ENCODE measurements at places on chromosomes 4 and X. TPM values are rescaled to one million over a fixed set of nuclear protein-coding genes. Genes with fewer than 3 reads are reported as not detected.

DNA sequence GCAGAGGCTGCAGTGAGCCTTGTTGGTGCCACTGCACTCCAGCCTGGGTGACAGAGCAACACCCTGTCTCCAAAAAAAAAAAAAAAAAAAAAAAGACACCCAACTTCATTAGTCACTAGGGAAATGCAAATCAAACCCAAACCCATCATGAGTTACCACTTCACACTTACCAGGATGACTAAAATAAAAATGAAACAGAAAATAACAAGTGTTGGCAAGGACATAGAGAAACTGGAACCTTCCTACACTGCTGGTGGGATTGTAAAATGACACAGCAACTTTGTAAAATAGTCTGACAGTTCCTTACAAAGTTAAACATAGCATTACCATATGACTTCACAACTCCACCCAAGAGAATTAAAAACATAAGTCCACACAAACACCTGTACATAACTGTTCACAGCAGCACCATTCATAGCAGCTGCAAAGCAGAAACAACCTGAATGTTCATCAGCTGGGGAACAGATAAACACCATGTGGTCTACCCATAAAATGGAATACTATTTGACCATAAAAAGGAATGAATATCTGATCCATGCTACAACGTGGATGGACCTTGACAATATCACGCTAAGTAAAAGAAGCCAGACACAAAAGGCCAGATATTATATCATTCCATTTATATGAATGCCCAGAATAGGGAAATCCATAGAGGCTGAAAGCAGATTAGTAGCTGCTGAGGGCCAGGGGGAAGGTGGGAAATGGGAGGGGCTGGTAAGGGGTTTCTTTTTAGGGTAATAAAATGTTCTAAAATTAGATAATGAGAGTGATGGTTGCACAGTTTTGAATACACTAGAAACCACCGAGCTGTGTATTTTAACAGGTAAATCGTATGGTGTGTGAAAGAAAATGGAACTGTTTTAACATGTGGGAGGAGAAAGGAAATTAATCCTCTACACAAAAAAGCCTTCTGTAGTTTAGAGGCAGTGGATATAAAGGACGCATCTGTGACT, 18.3 kb downstream of the CD99L2 start:
- DNase-seq: no peak
- H3K4me1 ChIP-seq: no peaks in the 10 kb centered on the region
- H3K27ac ChIP-seq: no peak overlapping the region
- H3K27me3 ChIP-seq: no peaks in the 10 kb centered on the region
- no peak overlapping the region for H3K4me3 ChIP-seq

DNA sequence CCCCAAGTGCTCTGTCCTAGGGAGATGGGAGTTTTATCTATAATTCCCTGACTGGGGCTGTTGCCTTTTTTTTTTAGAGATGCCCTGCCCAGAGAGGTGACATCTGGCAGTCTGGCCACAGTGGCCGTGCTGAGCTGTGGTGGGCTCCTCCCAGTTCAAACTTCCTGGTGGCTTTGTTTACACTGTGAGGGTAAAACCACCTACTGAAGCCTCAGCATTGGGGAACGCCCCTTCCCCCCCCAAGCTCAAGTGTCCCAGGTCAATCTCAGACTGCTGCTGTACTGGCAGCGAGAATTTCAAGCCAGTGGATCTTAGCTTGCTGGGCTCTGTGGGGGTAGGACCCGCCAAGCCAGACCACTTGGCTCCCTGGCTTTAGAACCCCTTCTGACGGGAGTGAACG, 38.3 kb upstream of the CBLL2 start:
- no peak overlapping the region for H3K27ac ChIP-seq
- H3K4me3 ChIP-seq: no peak overlapping the region
- H3K27me3 ChIP-seq: no peaks in the 10 kb centered on the region
- no peaks in the 10 kb centered on the region for H3K4me1 ChIP-seq

RAB9B gene
- total RNA-seq: 0.05 TPM

ABLIM2 gene
- 6.1 TPM for total RNA-seq

FRAS1 gene
- total RNA-seq: 33.5 TPM

DNA sequence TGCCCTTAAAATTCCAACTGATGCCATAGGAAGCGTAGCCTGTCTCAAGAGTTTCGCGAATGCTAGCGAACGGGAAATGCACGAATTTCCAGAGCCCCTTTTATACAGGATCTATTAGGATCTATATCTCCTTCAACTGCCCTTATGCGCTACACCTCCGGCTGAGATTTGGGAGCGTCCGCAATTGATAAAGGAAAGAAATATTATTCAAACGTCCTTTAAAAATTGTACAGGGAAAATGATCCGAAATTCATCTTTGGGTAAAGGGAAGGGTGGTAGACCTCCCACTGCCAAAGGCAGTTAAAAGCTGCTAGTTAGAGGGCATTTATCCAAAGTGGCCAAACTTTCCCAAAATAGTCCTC, 609 bp downstream of the NR3C2 start:
- peaks cover 4% of the 10 kb centered on the region for H3K4me1 ChIP-seq
- no peaks in the 10 kb centered on the region for H3K27me3 ChIP-seq
- H3K27ac ChIP-seq: no peak overlapping the region
- DNase-seq: no peak
- peak overlapping the region; percentile 87 for H3K4me3 ChIP-seq
